Activated CD4-positive, alpha-beta T cell treated with anti-CD3 and anti-CD28 coated beads, Interleukin-2, amount 50 U/mL, for 48 hours (primary cell): ENCODE measurements at places on chromosomes 16 and 17.

DNA sequence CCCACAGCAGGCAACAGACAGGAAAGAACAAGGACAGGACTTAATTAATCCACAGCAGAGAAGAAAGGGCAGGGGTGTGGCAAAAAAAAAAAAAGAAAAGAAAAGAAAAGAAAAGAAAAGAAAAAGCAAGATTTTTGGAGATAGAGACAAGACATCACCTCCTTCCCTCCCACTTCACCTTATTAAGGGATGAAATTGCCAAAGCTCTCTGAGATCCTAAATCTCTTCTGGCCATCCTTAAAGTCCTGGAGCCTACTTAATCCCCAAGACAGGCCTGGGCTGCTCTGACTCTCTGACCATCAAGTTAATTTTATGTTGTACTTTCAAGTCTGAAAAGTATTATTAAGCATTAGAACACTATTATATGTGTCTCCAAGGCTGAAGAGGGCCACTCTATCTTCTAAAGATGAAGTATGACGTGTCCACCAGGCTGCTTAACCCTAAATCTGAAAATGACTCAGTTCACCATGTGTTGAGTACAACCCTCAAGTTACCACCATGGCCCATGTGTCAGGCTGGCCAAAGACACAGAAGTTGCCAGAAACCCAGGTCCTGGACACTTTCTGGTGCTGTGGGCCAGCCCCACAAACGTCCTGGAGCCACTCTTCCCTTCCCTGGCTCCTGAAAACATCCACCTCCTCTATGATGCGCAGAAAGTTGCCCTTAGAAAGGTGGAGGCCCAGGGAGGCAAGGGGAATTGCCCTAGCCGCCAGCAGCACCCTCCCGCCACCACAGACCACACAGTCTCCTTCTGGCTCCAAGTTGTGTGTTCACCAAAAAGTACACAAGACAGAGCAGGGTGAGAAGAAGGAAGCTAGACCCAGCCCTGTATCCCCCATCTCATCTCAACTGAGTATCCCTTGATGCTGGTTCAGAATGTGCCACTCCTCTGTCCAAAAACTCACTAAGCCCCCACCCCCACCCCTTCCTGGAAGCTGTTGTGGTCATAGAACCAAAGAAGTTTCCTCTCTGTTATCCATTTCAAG lies 2.7 kb downstream of the SOCS1 start:
- peak; percentile 65 for DNase-seq

GRCh38 chr17:57102122-57102521 lies 17.1 kb downstream of the AKAP1 start:
- DNase-seq: no peak

- DNase-seq: no peak
Observed at GRCh38 chr17:76445697-76446448, 7.1 kb downstream of the UBE2O start.

DNA sequence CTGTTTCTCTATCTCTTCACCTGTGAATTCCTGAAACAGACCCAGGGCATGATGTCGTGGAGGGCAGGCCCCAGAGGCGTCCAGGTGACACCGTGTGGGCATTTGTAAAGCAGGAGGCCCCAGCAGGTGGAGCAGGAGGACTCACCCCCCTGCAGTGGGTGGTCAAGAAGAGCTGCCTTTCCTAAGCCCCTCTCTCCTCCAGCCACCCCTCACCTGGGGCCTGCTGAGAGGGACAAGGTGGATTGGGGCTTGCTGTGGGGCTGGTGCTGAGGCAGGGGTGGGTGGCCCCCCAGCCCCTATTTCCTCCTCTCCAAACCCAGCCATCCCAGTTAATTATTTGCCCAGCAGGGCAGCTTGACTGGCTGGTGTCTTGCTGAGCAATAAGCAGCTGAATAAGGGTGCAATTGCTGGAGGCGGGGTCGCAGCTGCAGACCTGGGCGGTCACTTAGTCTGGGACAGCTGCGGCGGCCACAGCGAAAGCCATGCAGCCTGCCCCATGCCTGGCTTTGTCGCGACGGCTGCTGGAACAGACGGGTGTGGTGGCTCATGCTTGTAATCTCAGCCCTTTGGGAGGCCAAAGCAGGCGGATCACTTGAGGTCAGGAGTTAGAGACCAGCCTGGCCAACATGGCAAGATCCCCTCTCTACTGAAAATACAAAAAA lies 56.4 kb downstream of the JPH3 start:
- DNase-seq: no peak

GRCh38 chr16:25009822-25010221 lies 5.3 kb downstream of the ARHGAP17 start:
- DNase-seq: no peak

DNA sequence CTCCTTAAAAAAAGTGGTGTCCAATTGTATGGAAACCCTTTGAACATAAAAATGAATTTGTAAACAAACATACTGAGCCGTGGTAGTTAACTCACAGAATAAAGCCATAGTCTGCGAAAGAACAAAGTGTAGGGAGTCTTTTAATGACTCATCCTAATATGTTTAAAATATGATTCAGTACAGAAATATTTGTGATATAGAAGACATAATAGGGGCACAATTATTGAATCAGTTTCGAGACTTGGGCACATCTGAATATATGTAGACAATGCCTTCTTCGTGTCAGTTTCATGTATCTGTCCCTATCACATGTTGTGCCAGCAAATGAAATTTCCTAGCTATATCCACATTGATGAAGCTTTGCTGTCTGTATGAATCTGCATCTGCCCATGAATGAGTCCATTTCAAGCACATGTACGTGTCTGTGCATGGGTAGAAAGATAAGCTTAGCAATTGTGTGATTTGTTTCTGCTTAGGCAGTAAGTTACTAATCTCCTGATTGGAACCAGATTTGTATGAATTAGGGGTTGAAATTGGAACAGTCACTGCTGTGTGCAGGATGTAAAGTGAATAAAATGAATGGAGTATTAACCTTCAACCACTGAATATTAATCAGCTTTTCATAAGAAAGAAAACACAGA lies 112.5 kb upstream of the SOX9 start:
- no peak for DNase-seq

DNA sequence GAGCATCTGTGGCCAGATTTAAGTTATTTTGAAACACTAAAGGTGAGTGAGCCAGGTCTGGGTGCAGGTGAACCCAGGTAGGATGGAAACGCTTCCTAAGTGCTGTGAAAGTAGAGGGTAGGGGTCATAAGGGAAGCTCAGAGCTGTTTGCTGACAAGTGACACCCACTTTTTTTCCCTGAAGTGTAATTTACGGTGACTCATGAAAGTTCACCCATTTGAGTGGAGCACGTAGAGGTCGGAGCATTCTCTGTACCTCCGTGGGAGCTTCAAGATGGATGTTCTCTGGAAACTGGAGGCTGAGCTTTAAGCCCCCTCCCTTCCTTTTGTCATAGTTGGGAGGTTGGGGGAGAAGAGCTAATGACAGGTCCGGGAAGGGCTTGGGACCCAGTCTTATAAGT lies 44.3 kb downstream of the MPRIP start:
- no peak for DNase-seq

DNA sequence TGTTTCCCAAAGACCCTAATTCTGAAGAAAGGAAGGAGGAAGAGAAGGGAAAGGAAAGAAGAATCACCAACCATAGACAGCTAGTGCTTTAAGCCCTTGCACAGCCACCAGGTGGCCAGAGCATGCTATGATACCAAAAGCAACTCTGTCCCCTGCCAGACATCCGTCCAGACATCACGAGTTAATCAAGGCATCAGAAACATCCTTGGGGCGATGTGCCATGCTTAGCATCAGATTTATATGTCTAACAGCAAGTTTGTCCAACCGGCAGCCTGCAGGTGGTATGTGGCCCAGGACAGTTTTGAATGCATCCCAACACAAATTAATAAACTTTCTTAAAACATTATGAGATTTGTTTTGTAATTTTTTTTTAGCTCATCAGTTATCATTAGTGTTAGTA lies 2.9 kb upstream of the CRYBA1 start:
- no peak for DNase-seq

GRCh38 chr16:11819798-11820197 lies 22.7 kb upstream of the ZC3H7A start:
- DNase-seq: no peak

DNA sequence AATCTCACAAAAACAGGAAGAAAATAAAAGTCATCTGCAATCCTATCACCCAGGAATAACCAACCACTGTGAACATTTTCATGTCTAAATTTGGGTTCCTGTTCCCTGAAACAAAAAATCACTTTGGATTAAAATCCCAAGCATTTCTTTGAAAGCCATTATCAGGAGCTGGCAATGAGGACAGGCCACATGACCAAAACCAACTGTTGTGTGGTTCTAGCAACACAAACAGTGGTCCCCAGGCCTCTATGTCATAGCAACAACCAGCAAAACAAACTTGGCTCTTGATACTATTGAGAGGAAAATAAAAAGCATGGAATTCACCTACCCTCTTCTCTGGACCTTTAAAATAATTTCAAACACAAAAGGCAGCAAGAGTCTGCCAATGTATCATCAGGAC lies 252.5 kb downstream of the SLC39A11 start:
- no peak for DNase-seq

DNA sequence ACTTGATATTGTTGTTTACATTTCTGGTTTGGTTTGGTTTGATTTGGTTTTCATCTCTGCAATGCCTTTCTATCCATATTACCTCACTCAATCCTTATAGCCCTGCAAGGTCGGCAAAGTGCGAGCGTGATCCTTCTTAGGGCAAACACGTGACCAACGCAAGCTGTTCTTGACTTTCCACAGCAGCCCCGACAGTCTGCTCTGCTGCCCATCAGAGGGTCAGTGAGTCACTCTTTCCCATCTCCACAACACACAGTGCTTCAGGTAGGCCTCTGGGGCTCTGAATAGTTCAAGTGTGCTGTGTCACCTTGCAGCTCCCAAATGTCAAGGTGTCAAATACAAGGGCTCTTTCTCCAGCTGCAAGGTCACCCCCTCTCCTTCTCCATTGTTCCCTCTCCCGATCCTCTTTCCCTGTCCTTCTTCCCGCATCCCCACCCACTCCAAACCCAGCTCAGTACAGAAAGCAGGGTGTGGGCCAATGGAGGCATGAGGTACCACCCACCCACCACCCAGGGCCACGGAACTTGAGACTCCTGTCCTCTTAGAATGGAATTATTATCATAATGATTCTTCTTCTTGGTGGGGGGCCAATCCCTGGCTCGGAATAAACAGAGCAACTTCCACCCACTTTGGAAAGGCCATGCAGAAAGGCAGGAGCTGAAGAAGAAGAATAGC lies 139.7 kb downstream of the SLC39A11 start:
- no peak for DNase-seq

DNA sequence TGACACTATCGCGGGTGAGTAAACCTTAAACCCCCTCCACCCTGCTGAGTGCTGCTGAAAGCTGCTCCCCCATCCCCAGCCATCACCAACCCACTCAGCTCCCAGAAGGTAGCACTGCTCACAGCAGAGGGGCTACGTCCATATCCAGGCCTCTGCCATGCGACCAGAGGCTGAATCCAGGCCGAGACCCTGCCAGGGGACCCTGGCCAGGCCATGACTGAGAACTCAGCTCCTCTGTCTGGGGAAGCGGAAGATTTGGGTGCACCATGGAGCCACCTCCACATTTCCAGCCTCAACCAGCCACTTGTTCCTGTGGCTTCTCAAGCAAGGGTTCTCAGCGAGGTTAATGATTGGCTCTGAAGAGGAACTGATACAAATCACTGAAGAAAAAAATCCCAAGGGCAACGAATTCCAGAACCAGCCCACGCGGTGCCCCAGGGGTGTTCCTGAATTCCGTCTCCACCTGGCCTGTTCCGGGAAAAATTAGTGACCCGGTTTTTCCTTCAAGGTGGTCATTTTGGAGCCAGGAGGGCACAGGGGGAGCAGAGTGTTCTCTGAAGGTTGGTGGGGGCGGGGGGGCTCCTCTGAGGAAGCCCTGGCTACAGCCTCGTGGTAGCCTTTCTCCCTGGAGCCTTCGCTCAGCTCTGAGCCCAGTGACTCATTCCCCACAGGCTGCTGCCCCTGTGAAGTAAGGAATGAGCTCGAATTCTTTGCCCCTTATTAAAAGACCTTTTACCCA lies 9.3 kb upstream of the SLC16A5 start:
- DNase-seq: no peak

GRCh38 chr17:82387705-82388106 lies 16.1 kb downstream of the UTS2R start:
- no peak for DNase-seq

GRCh38 chr16:12474806-12475410 lies 328.8 kb downstream of the CPPED1 start:
- no peak for DNase-seq
